ENCODE measurements at places on chromosomes 6 and 20. TPM values are rescaled to one million over a fixed set of nuclear protein-coding genes. Genes with fewer than 3 reads are reported as not detected.

DNA sequence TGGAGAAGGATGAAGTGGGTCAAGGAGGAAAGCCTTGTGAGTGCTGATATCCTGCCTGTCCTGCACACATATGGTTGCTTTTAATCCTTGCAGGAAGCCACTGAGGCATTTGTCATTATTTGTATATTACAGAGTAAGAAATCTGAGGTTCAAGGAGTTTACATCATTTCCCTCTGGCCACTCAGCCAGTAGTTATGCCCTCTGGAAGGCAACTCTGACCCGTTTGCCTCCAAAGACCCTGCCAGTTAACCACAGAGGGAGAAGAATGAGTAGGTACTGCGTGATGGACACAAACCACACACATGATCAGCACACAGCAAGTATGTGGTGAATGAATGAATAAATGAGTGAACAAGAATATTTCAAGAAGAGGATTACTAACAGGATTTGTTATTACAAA lies 7.9 kb upstream of the FAM210B start:
- no peak for DNase-seq

GRCh38 chr6:11992086-11992485 lies 20.0 kb upstream of the HIVEP1 start:
- no peak for DNase-seq

- DNase-seq: peak; percentile 60
Observed at GRCh38 chr20:46022411-46023147, 6.4 kb upstream of the SLC12A5 start.

- DNase-seq: no peak
Observed at GRCh38 chr6:23173234-23173633, 603.9 kb downstream of the HDGFL1 start.

GRCh38 chr20:36094497-36094896 lies 60.0 kb upstream of the EPB41L1 start:
- no peak for DNase-seq

Gene ADGB
- total RNA-seq: not detected

DNA sequence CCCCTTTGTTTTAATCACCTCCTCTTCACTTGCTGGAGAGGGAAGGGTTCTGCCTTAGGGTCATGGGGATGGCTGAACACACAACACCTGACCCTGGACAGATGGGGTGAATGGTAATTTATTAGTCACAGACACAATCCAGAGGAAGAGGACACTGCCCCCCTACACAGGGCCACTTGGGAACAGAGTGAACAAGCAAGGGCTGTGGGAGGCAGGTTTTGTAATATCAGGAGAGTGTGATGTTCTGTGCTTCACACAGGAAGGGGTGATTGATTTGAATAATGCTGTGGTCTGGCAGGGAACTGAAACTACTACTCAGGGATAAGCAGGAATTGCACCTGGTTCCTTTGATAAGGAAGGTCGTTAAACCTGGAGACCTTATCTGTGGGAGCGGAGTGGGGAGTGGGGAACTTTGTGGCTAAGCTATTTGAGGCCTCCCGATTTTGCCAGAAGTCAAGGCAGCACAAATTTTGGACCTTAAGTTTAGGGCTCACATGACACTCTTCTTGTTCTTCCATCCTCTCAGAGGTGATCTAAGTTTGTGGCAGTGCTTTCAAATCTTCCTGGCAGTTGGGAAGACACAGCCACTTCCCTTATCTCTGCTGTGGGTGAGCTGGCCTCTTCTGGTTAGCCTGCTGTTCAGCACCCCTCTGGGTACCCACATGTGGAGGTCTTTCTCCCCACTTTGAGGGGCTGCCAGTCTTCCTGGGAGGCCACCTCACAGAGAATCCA lies 77.8 kb downstream of the CD164 start:
- no peak for DNase-seq

GRCh38 chr6:31729515-31729978 lies 448 bp upstream of the DDAH2 start:
- peak; percentile 73 for DNase-seq

DNA sequence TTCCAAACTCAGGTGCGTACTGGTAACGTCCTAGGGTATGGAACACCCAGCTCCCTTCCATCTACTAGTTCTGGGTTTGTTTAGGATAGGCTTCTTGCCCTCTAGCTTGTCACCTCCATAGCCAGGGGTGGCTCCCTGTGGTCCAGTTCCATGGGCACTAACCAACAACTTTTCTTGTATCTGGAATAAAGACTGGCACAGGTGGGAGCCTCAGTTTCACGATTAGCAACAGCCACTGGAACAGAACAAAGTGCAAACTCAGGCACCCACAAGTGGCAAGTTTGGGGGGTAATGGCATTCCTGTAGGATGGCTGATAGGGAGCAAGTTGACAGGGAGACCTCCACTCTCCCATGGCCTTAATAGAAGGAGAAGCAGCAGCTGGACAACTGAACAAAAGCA lies 5.6 kb upstream of the APMAP start:
- no peak for DNase-seq

GRCh38 chr6:5626727-5627426 lies 365.6 kb downstream of the FARS2 start:
- DNase-seq: no peak

GRCh38 chr6:143236151-143236798 lies 175.6 kb downstream of the AIG1 start:
- peak; percentile 35 for DNase-seq

- DNase-seq: no peak
Observed at GRCh38 chr20:9136114-9136513, 67.2 kb downstream of the PLCB4 start.

DNA sequence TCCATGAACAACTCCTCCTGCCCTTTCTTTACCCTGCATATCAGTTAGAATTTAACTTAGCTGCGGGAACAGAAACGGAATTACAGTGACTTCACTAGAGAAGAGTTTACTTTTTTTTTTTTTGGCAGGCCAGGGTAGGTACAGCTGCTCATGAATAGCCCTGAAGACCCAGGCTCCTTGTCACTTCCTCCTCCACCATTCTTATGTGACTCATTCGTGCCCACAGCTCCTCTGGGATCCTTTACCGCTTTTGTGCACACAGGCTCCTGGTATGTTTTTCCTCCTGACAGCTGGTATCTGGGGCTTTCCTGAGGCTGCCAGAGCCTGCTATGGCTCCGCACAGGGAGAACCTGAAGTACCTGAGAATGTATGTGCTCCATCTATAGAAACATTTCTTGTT lies 3.9 kb upstream of the KCNS1 start:
- peak; percentile 89 for DNase-seq

Gene OR12D3
- not detected for total RNA-seq

- no peak for DNase-seq
Observed at GRCh38 chr20:58718729-58719128, 26.1 kb downstream of the NPEPL1 start.

Gene FAM110A
- total RNA-seq: 4.6 TPM

Gene KIAA0408
- not detected for total RNA-seq

DNA sequence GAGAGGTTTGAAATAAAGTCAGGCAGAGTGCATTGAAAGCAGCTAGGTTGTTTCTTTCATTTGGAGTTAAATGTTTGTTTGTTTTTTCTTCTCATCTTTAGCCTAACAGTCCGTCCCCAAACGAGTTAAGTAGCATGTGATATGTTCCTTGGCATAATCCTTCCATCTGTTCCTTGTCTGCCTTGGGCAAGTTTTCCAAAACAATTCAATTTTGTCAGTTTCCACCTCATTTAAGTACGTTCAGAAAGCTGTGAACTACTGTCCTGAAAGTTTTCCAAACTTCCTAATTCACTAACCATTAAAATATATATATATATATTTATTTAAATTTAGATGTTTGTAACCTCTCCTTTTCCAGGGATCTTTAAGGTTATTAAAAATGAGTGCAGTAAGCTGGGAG lies 61.8 kb upstream of the HDAC2 start:
- no peak for DNase-seq

Gene POU3F2
- 0.30 TPM for total RNA-seq

DNA sequence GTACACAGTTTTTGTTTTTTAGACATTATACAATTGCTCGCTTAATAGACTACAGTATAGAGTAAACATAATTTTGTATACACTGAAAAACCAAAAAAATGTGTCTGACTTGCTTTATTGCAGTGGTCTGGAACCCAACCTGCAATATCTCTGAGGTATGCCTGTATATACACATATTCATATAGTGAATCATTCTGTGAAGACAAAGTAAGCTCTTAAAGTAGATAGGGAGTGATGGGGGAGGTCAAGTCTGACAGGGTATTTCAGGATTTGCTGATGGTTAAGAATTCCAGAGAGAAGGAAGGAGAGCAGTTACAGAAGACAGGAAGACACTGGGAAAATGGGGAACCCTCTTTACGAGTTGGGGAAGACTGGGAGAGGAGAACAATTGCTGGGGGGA lies 417.9 kb downstream of the CD109 start:
- no peak for DNase-seq

DNA sequence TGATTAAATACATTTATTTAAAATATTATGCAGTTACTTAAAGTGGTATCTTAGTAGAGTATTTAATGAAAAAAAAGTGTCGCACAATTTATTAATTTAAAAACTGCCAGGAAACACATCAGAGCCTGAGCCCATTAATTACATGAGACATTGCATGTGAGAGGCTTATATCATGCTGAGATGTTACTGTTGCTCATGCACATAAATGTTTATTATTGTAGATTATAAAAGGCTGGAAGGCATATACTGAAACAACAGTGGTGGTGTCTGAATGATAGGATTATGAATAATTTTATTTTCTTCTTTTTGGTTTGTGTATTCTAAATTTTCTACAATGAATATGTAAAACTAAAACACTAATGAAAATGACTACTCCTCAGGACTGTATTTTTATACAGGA lies 45.7 kb upstream of the TXNDC5 start:
- no peak for DNase-seq

GRCh38 chr6:139112146-139112545 lies 22.7 kb upstream of the HECA start:
- DNase-seq: no peak

Gene OPRL1
- 3.9 TPM for total RNA-seq

DNA sequence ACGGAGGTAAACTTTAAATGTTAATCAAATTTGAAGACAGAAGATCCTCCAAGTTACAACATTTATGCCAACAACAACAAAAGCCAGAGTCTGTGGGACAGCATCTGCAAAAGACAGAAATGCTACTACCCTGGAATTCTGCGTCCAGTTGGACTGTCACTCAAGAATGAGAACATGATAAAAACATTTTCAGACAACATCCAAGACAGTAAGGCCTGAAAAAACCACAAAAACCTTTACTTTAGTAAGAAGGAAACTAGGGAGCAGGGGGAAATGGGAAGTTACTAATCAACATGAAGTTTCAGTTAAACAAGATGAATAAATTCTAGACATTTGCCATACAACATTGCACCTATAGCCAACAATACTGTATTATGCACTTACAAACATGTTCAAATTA lies 77.6 kb downstream of the MLIP start:
- DNase-seq: no peak

DNA sequence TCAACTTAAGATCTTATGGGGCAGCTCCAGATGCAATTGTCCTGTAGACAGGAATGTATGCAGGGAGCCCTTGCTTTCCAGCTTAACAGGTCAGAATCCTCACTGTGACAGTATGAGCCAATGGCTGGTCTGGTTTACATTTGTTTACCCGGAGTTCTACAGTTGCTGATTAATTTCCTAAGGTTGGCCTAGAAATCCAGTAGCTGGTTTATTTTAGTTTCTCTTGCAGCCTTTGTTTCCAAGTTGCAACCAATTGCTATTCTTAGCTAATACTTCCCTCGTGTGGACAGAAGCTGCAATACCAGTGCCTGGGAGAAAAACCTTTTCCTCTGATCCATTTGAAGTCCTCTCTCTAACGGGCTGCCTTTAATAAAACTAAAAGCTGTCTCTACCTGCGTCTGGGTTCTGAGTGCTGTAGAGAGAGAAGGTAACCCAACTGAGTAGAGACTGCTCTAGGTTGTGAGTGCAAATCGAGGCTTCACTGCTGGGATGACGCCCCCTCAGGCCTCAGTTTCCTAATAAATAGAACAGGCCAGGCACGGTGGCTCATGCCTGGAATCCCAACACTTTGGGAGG lies 45.9 kb downstream of the ZNF217 start:
- peak; percentile 10 for DNase-seq

Gene VWA7
- 0.13 TPM for total RNA-seq

GRCh38 chr6:14060971-14061370 lies 56.6 kb upstream of the CD83 start:
- peak; percentile 48 for DNase-seq

Gene IL20RA
- 0.03 TPM for total RNA-seq

Gene PET117
- 12.0 TPM for total RNA-seq

DNA sequence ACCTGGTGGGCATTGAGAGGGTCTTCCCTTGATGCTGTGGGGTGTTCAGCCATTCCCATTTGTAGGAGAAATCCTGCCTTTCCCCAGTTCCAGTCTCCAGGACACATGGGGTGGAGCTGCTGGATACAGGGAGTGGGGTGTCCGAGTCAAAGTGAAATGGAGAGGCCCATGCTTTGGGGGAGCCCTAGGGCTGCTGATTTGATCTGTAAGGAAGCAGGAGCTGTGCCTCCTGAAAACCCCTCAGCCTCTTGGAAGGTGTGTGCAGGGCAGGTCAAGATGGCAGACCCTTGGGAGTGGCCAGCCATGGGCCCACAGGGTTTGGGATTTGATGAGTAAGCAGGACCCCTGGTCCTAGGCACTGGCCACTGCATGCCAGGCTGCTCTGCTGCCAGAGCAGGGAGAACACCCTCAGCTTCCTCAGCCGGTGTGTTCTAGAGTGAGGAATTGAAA lies 82.0 kb downstream of the SERAC1 start:
- DNase-seq: no peak

GRCh38 chr20:21725892-21726291 lies 20.4 kb downstream of the PAX1 start:
- DNase-seq: no peak

DNA sequence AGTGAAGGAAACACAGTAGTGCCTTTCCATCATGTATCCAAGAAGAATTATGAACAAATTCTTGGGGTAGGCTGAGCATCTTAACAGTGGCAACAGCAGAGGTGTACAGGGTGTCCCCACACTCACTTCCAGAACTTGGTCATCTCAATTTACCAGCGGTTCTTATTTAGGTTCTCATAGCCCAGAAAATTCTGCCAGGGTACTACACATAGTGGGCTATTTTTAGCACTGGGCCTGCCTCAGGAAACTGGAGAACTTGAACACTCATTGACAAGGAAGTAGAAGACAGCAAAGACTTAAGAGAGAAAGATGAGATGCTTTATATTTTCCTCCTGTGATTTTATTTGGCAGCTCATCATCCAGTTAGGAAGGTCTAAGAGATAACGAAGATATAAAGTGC lies 71.8 kb upstream of the PHIP start:
- no peak for DNase-seq

Gene HLA-G
- not detected for total RNA-seq

Gene SRPK1
- total RNA-seq: 46.6 TPM

- no peak for DNase-seq
Observed at GRCh38 chr6:135810486-135810885, 41.0 kb upstream of the PDE7B start.

DNA sequence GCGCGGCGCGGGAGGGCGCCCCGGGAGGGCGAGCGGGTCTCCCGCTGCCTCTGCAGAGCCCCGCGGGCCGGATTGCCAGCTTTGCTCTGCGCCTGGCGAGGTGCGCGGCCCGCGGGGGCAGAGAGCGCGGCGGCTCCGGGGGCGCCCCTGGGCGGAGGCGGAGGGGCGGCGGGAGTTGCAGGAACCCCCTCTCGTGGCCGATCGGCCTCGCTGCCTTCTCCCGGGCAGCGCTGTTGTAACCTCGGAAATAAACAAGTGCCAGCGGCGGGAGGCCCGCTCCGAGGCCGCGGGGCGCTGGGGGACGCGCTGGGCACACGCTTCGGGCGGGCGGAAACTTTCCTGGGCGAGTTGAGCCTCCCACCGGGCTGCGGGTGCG lies 1.2 kb downstream of the CDH4 start:
- peak; percentile 34 for DNase-seq

GRCh38 chr6:105810105-105810921 lies 275.8 kb upstream of the PRDM1 start:
- DNase-seq: peak; percentile 81

GRCh38 chr6:41938590-41939175 lies 2.9 kb downstream of the CCND3 start:
- DNase-seq: no peak

Gene HTR1E
- not detected for total RNA-seq

Gene HS3ST5
- total RNA-seq: not detected
